ENCODE measurements at places on chromosomes 7 and 10.

DNA sequence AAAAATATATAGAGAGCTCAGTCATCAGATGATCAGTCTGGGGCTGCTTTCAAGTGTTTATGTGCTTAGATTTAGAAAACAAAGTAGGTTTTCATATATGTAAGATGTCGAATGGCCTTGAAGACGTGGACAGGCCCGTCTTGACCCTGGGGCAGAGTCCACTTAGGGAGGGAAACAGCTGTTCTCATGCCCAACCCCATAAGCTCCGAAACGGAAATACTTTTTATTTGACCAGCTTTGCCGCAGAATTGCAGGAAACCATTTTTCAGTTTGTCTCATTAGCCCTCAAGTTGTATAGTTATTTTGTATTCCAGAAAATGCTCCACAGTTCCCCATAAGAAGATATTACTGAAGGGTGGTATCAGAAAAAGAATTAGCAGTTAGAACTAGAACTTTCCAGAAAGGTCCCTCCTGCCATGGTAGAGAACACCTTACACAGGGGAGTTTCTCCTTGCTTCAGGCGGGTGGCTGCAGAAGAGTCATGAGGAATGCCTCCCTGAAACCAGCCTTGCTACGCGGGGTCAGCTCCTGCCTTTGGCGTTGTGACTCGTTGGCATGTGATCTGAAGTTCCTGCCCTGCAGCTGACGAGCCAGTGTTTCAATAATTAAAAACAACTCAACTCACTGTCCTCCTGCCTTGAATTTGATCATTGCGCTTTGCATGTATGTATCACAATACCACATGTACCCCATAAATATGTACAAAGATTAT is 192.7 kb downstream of the CELF2 start:
- no peak for DNase-seq

DNA sequence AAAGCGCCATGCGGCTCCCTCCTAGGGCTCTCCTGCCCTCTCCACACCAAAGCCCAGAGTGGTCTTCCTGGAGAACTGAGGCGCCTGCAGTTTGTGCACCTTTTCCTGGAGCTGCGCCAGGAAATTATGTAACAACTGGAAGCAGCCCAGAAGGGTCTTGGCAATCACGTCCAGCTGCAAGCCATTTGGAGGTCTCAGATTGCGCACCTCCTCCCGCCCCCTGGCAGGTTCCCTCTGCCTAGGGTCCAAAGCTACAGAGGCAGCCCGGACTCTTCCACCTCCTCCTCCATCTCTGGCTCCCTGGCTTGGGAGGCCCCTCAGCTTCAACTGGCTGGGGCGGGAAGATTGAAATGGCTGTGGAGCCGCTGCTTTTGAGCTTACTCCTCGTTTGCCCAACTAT is 34.0 kb upstream of the SFTPD start:
- no peak for DNase-seq

- no peak for DNase-seq
Observed at GRCh38 chr7:77958436-77958835, 159.9 kb downstream of the PHTF2 start.

DNA sequence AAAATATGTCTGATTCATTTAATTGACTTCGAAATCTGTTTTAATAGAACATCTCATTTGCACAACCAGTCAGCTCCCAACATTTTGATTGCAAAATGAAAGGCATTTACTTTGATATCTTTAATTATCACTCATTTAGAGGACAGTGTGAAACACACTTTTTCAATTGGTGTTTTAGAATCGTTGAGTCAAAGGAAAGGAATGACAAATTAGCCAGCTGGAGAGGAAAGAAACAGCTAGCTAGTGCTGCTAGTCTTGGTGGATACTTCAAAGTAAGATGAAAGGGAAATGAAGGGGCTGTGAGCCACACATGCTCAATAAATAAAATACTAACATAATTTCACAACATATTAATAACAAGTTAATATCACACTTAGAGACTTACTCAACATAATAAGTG is 570.2 kb downstream of the PHTF2 start:
- no peak for DNase-seq

DNA sequence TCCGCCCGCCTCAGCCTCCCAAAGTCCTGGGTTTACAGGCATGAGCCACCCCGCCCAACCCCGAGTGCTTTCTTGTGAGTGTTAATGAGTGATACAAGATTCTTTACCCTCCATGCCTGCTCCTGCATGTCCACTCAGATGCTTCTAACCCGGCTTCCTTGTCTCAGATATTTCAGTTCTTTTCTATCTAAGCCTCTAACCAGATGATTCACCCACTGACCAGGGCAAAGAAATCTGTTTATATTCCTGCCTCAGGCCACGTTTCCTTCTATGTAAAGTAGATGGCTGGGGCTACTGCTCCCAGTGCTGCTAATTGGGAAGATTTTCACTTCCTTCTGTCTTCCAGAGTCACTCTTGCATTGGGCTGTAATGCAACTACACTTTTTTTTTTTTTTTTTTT is 395.1 kb upstream of the ANKRD30A start:
- DNase-seq = no peak

GRCh38 chr10:33249659-33250345 is 84.7 kb downstream of the NRP1 start:
- DNase-seq = no peak

- no peak for DNase-seq
Observed at GRCh38 chr7:20797042-20797461, 10.4 kb upstream of the SP8 start.

GRCh38 chr10:33010132-33011037 is 52.4 kb upstream of the ITGB1 start:
- peak; percentile 83 for DNase-seq

DNA sequence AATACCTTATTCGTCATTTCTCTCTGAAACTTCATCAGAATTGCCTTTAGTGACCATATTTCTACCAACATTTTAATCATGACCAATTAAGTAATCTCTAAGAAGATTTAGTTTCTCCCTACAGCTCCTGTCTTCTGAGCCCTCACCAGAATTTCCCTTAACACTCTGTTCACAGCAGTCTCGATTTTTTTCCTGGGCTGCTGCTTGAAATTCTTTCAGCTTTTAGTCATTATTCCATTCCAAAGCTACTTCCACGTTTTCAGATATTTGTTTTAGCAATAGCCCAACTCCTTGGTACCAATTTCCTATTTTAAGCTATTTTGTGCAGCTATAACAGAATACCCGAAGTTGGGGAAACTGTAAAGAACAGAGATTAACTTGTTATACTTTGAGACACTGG is 192.4 kb upstream of the DKK1 start:
- DNase-seq = peak; percentile 65

DNA sequence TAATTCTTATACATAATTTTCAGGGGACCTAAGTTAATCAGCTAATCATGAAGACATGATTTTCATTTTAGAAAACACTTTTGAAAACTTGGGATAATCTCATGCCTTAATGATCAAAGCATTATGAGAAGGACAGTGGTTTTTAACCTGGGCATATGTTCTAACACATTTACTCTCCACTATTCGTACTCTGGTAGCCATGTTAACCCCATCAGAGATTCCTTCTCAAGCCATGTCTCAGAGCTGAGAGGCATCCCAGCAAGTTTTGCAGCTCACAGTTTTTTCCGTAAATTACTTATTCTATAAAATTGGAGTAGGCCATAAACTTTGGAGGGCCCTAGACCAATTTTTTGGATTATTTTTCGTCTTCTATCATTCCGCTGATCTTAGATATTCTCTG is 15.7 kb downstream of the AKR1C1 start:
- DNase-seq = no peak

GRCh38 chr7:69878015-69878414 is 279.7 kb downstream of the AUTS2 start:
- no peak for DNase-seq

DNA sequence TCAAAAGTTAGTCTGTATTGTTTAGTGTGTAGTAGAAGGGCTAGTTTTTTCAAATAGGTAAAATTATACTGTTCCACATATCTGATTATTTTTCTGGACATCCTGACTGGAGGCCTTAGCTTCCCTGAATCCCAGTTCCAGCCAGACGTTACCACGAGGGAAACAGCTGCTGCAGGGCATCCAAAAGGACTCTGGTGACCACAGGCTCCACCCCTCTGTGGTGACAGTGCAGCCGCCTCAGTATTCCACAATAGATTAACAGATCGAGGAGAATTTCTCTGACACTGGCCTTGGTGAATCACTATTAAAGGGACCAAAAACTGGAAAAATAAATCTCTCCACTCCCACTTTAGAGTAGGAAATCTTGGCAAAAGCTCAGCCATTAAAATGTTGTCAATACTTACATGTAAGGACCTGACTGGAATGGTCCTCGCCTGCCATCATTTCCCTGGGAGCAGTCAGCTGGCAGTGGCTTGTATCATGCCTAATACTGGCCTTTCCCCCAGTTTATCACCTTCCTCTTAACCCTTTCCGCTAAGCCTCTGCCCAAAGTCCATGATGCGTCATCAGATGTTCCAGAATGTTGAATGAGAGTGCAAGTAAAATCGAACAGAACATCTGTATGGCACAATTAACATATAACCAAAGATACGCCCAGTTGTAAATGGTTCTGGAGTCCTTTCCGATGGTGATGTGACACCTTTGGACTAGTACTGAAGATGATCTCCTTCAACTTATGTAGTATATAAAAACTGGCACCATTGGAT is 31.6 kb downstream of the ENO4 start:
- DNase-seq = no peak

GRCh38 chr10:12491491-12491890 is 142.1 kb downstream of the CAMK1D start:
- no peak for DNase-seq

DNA sequence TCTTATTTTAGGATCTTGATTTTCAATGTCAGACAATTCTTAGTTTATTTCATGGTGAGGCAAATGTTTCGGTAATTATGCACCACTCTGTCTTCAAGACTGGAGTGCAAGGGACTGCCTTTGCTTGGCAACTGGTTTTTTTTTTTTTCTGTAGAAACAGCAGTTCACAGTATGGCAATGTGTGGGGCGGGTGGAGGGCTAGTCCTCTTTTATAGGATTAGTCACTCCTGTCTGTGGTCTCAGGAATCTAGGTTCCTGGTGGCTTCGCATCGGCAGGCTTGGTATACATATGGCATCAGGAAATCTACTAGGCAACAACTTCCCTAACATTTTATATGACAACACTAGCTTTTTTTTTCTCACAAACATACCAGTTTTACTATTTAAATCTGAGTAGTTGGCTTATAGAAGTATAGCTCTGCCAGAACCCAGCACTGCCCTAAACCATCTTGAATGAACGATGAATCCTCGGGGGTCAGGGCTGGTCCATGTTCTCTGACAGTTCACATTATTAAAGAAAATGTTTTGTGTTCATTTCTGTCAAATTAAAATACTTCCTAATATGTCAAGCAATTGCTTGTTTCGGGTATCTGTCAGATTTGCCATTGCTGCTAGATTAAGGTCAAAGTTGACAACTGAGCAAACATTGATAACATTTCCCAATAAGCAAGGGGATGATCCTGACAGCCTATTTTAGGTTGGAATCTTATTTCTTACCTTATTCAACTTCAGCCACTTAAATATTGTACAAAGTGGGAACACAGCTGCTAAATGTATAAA is 289.7 kb upstream of the VSTM2A start:
- no peak for DNase-seq

DNA sequence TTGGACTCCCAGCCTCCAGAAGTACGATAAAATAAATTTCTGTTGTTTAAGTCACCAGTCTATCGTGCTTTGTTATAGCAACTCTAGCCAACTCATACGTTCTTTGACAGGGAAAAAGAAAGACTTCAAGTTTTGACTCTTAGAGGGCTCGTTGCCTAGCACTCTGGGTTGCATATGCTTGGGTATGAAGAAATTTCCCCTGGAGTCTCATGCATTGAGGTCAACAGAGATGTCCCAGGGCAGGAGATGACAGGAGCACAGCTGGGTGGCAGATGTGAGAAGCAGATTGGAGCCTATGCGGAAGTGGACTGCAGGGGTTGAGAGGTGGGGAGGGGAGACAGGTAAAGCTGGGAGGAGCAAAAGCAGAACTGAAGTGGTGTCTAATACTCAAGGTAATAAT is 63.3 kb upstream of the JAZF1 start:
- no peak for DNase-seq

DNA sequence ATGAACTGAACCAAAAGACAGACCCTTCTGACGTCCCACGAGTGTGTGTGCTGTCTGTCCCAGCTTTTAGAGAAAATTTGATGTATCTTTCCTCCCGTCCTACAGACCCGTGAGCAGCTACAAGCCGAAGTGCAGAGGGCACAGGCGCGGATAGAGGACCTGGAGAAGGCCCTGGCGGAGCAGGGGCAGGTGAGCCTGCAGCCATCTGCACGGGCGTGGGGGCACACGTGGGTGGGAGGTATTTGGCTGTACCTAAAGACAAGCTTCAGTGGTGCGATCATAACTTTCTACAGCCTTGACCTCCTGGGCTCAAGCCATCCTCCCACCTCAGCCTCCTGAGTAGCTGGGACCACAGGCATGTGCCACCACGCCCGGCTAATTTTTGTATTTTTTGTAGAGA is 41.7 kb upstream of the DPYSL4 start:
- DNase-seq = no peak

GRCh38 chr7:28813243-28813962 is 144.7 kb downstream of the TRIL start:
- peak; percentile 34 for DNase-seq

GRCh38 chr7:45591101-45591906 is 17.1 kb downstream of the ADCY1 start:
- DNase-seq = no peak

DNA sequence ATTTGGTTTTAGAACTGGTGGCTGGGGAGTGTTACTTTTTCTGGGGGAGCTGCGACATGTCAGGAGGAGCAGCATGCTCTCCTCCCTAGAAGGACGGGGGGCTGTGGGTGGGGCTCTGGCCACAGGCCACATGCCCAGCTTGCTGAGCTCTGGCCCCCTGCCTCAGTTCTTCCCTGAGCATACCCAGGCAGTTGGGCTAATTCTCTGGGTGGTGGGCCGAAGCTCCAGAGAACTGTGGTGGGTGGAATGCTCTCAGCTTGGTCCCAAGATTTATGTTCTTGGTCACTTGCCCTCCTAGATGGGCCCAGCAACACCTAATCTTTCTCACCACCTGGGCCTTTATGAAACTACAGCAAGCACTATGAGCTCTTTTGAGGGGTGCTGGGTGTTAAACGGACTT is 5.1 kb upstream of the ZNF775 start:
- DNase-seq = no peak

DNA sequence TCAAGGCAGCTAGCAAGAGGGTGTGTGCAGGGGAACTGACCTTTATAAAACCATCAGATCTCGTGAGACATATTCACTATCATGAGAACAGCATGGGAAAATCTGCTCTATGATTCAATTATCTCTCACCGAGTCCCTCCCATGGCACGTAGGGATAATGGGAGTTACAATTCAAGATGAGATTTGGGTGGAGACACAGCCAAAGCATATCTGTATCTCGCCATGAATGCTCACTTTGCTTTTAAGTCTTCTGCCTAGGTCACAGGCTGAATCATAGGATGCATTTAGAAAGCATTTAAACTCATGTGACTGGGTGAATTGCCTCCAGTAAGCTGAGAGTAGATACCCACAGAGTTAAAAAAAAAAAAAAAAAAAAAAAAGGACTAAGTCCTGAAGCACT is 220.0 kb downstream of the AGMO start:
- DNase-seq = no peak

GRCh38 chr7:45080958-45081669 is 7.7 kb downstream of the NACAD start:
- DNase-seq = no peak

- no peak for DNase-seq
Observed at GRCh38 chr7:42189535-42189934, 47.5 kb downstream of the GLI3 start.

- no peak for DNase-seq
Observed at GRCh38 chr7:128309124-128309523, 34.6 kb downstream of the RBM28 start.

Measured in adipocyte (in vitro differentiated cells).